ENCODE measurements at places on chromosomes 6 and 20.

GRCh38 chr6:125346926-125347563, 45.3 kb upstream of the HDDC2 start:
- DNase-seq = no peak

GRCh38 chr20:51535075-51535386, 7.5 kb downstream of the NFATC2 start:
- no peak for DNase-seq

DNA sequence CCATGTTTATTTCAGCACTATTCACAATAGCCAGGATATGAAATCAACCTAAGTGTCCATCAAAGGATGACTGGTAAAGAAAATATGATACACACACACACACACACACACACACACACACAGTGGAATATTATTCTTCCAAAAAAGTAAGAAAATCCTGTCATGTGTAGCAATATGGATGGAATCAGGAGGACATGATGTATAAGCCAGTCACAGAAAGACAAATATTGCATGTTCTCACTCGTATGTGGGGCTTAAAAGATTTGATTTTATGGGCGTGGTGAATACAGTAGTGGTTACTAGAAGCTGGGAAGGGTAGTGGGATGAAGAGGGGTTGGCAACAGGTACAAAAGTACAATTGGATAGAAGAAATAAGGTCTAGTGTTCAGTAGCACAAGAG, 207.0 kb upstream of the PRDM1 start:
- no peak for DNase-seq

GRCh38 chr20:33693289-33693688, 7.1 kb upstream of the E2F1 start:
- DNase-seq = no peak

DNA sequence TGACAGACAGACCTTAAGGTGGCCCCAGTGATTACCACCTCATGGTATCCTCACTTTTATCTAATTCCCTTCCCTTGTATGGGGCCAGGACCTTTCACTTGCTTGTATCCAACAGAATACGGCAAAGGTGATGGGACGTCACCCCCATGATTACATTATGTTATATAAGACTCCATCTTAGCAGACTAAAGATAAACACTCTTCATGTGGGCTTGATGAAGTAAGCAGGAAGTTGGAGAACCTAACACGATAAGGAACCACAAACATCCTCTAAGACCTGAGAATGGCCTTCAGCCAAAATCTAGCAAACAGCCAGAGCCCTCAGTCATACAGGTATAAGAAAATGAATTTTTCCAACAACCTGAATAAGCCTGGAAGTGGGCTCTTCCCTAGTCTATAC, 8.0 kb downstream of the SLC17A3 start:
- DNase-seq = no peak

- no peak for DNase-seq
Measured at GRCh38 chr6:11428371-11428770, 109.2 kb upstream of the TMEM170B start.

DNA sequence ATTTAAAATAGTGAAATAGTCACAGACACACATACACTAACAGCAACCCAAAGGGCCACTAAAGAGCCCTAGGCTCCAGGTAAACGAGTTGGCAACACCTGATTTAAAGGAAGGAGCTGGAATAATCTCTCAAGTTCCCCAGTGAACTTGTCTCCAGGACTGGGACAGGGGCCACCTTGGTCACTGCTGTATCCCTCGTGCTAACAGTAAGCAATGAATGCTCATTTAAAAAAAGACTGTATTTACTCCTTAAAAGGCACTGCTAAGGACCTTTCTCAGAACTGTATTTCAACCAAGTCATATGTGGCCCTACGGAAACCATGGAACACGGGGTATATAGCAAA, 1.3 kb downstream of the DIDO1 start:
- no peak for DNase-seq

DNA sequence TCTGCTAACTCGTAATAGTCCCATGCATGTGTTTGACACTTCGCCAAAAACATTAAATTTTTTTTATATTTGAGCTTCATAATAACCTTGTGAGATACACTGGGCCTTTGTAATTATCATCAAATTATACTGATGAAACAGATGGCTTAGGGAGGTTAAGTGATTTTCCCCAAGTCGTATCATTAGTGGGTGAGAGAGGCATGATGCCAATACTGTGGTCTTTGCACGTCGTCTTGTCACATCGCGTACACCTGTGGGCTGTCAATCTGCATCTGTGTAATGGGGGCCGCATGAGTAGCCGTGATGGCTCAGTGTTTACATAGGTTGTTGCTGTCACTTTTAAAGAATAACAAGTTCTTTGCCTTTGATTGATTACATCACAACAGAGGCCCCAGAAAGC, 1.7 kb downstream of the PRL start:
- peak; percentile 12 for DNase-seq
